ENCODE measurements at places on chromosomes 3 and 15. TPM values are rescaled to one million over a fixed set of nuclear protein-coding genes. Genes with fewer than 3 reads are reported as not detected.

DNA sequence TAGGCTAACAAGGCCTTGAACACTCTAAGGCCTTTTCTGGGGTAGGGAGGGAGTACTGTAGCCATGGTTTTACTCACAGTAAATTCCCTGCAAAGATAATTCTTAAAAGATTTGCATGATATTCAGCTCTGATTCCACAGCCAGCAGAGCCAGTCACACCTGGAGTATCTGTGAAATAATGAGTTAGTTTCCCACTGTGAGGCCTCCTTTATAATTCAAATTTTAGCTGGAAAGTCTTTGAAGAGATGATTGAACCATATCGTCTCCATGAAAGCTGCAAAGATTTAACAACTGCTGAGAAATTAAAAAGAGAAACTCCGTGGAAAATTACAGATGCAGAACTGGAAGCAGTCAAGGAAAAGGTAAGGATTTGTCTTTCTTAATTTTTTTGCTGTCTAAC, 32.3 kb upstream of the DUT start:
- H3K27me3 ChIP-seq: no peaks in the 10 kb centered on the region
- DNase-seq: no peak
- no peaks in the 10 kb centered on the region for H3K4me1 ChIP-seq
- H3K4me3 ChIP-seq: no peak overlapping the region

Gene KIF7
- 33.8 TPM for total RNA-seq

- DNase-seq: no peak
- no peak overlapping the region for H3K4me3 ChIP-seq
- no peaks in the 10 kb centered on the region for H3K4me1 ChIP-seq
- no peak overlapping the region for H3K27ac ChIP-seq
- no peaks in the 10 kb centered on the region for H3K27me3 ChIP-seq
Observed at GRCh38 chr15:38642689-38643270, 78.2 kb upstream of the RASGRP1 start.

DNA sequence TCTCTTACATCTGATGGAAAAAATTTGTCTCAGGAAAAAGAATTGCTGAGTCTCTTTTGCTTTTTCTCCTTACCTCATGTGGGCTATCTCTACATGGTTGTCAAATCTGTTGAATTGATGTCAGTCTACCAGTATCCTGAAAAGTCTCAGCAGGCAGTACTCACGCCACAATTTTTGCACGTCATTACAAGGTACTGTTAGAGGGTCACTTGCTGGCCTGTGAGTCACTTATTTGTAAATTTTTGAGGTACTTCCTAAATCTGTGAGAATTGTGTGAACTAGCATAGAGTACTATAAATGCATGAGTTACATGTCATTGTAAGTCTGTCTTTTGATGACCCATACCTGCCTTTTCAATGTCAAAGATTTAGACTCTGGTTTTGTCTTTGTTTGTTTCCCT, 15.9 kb downstream of the HPS3 start:
- no peak for DNase-seq
- H3K36me3 ChIP-seq: no peaks in the 10 kb centered on the region
- no peaks in the 10 kb centered on the region for H3K27me3 ChIP-seq
- no peaks in the 10 kb centered on the region for H3K4me1 ChIP-seq

DNA sequence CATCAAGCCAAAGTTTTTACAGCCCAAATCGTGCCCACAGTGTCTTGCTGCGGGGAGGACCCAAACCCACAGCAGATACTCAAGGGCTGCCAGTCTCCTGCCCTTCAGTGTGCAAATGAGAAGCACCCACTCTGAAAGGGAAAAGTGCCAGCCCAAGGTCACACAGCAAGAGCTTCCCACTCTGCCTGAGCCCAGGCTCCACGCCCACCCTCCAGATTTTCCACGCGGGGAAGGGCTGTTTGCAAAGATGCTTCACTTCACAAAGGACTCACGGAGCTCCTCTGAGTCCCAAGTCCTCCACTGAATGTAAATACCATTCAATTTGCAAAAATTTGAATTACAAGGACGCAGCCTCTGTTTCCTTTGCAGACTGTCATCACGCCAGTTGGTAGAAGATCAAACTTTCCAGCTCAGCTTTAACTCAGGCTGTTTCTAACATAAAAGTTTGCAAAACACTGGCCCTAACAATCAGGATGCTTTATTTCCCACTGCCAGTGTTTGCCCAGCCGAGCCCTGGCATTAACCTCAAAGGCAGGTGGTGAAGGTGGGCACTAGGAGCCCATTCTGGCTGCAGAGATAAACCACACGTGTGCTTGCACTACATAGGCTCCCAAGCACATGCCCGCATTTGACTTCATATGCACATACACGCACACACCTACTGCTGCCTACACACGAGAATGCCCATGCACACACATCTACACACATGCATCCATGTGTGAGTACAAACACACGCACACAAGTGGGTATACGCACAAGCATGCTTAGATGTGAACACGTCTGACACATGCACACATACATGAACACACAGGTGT, 7.6 kb downstream of the CACNA2D2 start:
- no peak overlapping the region for H3K4me3 ChIP-seq
- no peak overlapping the region for H3K27ac ChIP-seq
- no peak for DNase-seq
- H3K4me1 ChIP-seq: peaks cover 4% of the 10 kb centered on the region

- no peaks in the 10 kb centered on the region for H3K27me3 ChIP-seq
- DNase-seq: no peak
- no peaks in the 10 kb centered on the region for H3K36me3 ChIP-seq
- no peak overlapping the region for H3K27ac ChIP-seq
- no peak overlapping the region for H3K4me3 ChIP-seq
Observed at GRCh38 chr3:181455276-181455675, 256.4 kb upstream of the SOX2 start.

DNA sequence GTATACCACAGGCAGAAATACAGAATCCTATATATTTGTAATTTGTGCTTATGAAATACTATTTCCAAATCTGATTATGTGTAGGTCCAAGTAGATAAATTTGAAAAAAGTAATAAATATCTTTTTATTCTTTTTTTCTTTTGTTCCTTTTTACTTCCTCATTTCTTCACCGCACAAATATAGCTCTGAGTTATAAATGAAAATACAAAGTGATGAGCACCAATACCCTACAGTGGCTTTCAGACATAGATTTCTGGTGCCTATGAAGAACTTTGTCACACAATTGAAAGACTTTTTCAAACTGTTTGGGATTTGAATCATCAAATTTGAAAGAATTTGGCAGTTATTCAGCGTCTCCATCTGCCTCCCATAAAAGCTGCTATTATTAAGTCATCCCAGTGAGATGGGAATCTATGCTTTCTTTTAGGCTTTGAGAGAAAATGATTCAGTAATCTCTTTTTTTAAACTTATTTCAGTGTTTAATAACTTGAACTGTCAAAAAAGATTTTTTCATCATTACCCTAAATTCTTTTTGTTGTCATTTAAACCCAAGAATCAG, 363.6 kb upstream of the GOLIM4 start:
- H3K4me3 ChIP-seq: no peak overlapping the region
- H3K4me1 ChIP-seq: no peaks in the 10 kb centered on the region

Gene WNT7A
- total RNA-seq: not detected

Gene PLSCR5
- total RNA-seq: 3.0 TPM

DNA sequence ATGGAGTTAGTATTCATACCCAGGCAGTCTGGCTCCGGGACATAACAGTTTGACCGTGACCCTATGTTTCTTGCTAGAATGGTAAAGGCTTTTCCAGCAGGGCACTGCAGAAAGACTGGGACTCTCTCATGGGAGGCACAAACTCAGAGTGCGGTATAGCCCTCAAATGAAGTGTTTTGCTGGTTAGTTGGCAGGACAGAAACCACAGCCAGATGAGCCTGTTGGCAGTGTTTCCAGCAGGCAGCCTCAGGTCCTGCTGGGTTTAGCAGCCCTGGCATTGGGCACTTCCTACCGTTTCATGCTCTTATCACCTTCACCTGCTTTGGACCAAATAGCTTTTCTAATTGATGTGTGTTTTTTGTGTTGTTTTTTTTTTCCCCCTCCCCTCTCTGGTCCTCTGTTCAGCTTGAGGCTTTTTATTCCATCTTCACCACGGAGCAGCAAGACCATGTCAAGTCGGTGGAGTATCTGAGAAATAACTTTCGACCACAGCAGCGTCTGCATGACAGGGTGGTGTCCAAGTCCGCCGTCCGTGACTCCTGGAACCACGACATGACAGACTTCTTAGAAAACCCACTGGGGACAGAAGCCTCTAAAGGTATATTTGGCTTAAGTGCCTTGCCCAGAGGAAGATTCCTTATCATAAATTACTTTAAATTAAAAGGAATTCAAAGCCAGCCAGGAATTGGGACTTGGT, 205.6 kb downstream of the FEZF2 start:
- no peak for DNase-seq
- no peak overlapping the region for H3K4me3 ChIP-seq
- H3K27me3 ChIP-seq: no peaks in the 10 kb centered on the region
- H3K36me3 ChIP-seq: no peaks in the 10 kb centered on the region

Gene RFT1
- 8.1 TPM for total RNA-seq

- no peak overlapping the region for H3K4me3 ChIP-seq
- no peaks in the 10 kb centered on the region for H3K36me3 ChIP-seq
- H3K27ac ChIP-seq: no peak overlapping the region
- H3K27me3 ChIP-seq: no peaks in the 10 kb centered on the region
- H3K4me1 ChIP-seq: no peaks in the 10 kb centered on the region
Observed at GRCh38 chr3:13713396-13713795, 164.5 kb downstream of the FBLN2 start.

Gene GABRG3
- not detected for total RNA-seq

GRCh38 chr15:32029862-32030781, at the start of gene CHRNA7:
Gene CHRNA7, plus strand, starts transcription at chr15:32030515. Its CDS starts 80 bp downstream, at chr15:32030595.
- no peaks in the 10 kb centered on the region for H3K36me3 ChIP-seq
- peak within 1 kb of the TSS; percentile 82 for H3K4me3 ChIP-seq
- peaks cover 2% of the 10 kb centered on the region for H3K4me1 ChIP-seq
- peaks cover 20% of the 10 kb centered on the region for H3K27me3 ChIP-seq
- DNase-seq: peak; percentile 43

DNA sequence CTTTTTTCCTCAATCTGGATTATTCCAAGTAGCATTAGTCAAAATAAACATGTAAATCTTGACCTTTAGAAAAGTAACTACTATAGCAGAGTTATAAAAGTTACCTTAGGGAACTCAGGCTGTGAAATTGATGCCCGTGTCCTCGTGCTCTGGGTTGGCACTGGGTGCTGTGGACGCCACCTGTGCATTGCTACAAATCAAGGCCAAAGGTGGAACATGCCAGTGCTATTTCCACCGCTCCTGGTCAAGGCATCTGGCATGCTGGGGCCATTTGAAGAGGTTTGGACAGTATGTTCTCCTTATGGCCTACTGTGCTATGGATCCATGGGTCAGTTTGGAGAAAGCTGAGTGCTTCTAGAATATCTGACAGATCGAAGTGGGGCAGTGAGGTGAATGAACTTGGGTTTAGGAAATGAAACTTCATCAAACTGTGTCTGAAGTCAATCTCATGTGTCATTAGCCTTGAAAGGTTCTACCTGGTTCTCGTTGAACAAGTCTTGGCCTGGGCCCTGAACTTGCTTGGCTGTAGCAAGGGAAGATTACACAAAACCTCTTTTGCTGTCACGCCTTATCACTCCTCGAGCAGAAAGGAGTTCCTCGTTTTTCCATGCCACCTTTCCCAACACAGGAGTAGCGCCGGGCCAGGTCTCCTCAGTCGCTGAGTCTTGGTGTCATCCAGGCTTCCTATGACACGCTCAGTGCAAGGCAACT, 397.6 kb upstream of the RGMA start:
- no peaks in the 10 kb centered on the region for H3K4me1 ChIP-seq
- H3K27ac ChIP-seq: no peak overlapping the region
- no peak overlapping the region for H3K4me3 ChIP-seq
- H3K36me3 ChIP-seq: no peaks in the 10 kb centered on the region

DNA sequence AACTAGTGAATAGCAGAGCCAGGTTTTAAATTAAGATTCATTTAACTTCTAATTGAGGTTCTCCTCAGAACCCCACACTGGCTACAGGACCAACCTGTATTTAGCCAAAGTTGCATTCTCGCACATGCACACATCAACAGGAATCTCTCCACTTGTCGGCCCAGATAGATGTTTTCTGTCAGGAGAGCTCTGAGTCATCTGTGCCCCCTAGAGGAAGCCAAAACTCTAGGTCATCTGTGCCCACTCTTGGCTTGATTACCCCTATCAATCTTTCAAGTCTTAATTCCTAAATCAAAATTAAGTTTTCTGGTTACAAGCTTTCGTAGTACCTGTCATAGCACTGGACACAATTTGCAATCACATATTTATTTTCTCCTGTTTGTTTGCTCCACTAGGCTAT, 104.9 kb upstream of the EOMES start:
- no peak overlapping the region for H3K27ac ChIP-seq
- H3K27me3 ChIP-seq: no peaks in the 10 kb centered on the region
- no peak for DNase-seq
- H3K4me1 ChIP-seq: no peaks in the 10 kb centered on the region

Gene CHRM5
- total RNA-seq: not detected

DNA sequence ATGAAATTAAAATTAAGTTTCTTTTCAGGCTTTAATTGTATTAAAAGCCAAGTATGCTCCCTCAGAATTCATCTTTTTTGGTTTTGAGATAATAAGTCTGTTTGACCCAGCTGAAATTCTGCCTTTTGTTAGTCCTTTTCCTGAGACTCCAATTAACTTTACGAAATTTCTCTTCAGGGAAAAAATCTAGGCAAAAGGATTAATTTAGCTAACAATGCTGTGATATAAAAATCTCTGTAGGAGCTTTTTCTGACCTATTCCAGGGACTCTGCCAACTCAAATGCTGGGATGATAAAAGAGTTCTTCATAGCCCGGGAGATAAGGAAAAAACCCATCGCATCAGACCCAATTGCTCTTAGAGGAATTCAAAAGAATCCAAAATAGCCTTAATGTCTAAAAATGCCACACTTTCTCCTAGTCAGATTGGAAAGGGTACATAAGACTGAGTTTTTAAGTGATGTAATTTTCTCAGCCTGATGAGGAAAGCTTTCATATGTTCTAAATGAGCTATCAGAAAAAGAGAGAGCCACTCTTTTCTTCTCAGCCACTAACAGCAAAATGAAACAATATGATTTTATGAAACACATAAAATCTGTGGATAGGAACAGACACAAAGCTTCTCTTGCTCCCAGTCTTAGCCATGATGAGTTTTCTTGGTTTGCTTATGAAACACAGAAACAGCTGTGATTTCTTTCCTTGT, 405.1 kb downstream of the ROBO1 start:
- no peak overlapping the region for H3K27ac ChIP-seq
- H3K27me3 ChIP-seq: no peaks in the 10 kb centered on the region
- peaks cover 22% of the 10 kb centered on the region for H3K4me1 ChIP-seq
- no peak for DNase-seq
- no peaks in the 10 kb centered on the region for H3K36me3 ChIP-seq

- H3K36me3 ChIP-seq: no peaks in the 10 kb centered on the region
- H3K4me3 ChIP-seq: no peak overlapping the region
- DNase-seq: no peak
- H3K27me3 ChIP-seq: no peaks in the 10 kb centered on the region
Observed at GRCh38 chr3:151562891-151563290, 102.0 kb upstream of the IGSF10 start.

- H3K4me3 ChIP-seq: no peak overlapping the region
- DNase-seq: peak; percentile 96
- H3K36me3 ChIP-seq: no peaks in the 10 kb centered on the region
- H3K27me3 ChIP-seq: no peaks in the 10 kb centered on the region
- H3K27ac ChIP-seq: no peak overlapping the region
Observed at GRCh38 chr15:53072077-53072476, 281.9 kb upstream of the ONECUT1 start.

GRCh38 chr3:171528102-171528501, 67.9 kb upstream of the TNIK start:
- no peak overlapping the region for H3K4me3 ChIP-seq
- no peak for DNase-seq
- H3K27me3 ChIP-seq: no peaks in the 10 kb centered on the region
- no peak overlapping the region for H3K27ac ChIP-seq
- no peaks in the 10 kb centered on the region for H3K4me1 ChIP-seq
- H3K36me3 ChIP-seq: no peaks in the 10 kb centered on the region

Measured in cardiac muscle cell (in vitro differentiated cells and primary cell).